ENCODE measurements at places on chromosomes 12 and 14.

GRCh38 chr14:40694023-40694422, 912.7 kb upstream of the LRFN5 start:
- no peak for DNase-seq

DNA sequence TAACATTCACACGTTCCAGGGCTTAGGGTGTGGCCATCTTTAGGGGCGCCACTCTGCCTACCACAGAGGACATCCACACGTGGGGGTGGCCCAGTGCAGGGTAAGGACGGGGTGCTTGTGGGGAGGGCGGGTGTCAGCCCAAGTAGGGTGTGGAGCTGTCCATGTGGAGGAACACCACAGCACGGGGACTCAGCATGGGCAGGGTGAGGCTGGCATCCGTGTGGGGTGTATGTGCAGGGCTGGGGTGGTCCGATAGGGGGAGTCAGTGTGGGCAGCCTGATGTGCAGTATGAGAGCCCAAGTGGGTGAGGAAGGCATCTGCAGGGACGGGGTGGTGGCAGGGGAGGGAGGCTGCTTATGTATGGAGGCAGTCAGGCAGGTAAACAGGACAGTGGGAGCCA, 17.7 kb downstream of the PSMC1 start:
- DNase-seq, result no peak

DNA sequence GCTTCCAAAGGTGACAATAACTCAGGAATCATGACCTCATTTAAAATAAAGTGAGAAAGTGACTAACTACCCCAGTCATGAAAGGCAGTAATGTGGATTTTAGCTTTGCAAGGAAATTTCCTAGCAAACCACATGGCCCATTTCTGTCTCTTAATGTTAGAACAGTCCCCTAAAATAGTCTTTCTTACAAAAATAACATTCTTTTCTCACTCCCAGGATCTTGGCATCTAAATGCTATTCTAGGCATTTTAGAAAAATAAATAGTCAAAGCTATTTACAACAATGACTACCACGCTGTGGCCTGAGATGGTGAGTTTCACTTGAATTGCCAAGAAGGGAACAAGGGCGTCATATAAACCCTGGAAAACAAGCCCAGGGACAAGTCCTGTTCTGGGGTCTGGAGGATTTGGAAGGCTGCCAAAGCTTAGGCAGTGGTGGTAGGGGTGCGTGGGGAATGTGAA, 101.2 kb upstream of the CCDC175 start:
- no peak for DNase-seq

DNA sequence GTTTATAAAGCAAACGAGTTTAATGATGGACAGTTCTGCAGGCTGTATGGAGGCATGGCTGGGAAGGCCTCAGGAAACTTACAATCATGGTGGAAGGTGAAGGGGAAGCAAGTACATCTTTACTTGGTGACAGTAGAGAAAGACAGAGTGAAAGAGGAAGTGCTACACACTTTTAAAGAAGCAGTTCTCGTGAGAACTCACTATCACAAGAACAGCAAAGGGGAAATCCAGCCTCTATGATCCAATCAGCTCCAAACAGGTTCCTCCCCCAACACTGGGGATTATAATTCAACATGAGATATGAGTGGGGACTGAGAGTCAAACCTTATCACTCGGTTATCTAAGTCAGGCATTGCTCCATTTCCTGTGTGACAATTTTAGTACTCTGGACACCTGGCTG, 189.9 kb upstream of the CNTN1 start:
- no peak for DNase-seq

- DNase-seq, result no peak
Observed at GRCh38 chr12:68131867-68132414, 27.6 kb downstream of the IFNG start.

- DNase-seq, result no peak
Observed at GRCh38 chr12:109763201-109763841, 49.7 kb downstream of the FAM222A start.

DNA sequence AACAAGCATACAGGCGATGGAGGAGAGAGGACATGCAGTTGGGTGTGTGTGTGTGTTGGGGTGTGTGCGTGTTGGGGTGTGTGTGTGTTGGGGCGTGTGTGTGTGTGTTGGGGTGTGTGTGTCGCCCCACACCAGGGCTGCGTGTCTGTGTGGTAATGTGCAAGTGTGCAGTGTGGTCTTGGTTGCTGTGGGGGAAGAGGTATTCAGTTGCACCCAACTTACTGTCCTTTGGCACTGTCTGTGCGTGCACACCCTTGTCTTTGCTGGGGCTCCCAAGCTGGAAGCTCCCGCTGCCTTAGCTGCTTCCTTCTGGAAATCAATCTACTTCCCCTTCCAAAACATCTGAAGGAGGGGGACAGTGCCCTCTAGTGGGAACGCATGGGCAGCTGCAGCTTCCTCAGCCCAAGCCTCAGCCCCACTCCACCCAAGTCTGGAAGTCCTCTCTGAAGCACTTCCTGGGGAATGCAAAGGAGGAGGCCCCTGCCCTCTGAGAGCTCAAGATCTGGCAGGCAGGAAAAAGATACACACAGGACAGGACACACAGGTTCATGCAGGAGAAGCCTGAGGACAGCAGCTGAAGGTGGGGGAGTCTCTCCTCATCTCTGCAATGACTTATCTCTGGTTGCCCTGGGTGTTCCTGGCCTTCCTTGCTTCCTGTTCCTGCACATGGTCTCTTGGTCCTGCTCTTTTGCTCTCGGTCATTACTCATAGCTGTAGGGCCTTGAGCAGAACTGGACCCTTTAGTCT, 13.1 kb downstream of the ASIC1 start:
- DNase-seq, result peak; percentile 73

- DNase-seq, result no peak
Observed at GRCh38 chr12:125329239-125330102, 264.2 kb downstream of the AACS start.

- no peak for DNase-seq
Observed at GRCh38 chr12:65830305-65830704, 6.0 kb downstream of the HMGA2 start.

- DNase-seq, result no peak
Observed at GRCh38 chr14:79417961-79418360, 793.3 kb downstream of the DIO2 start.

DNA sequence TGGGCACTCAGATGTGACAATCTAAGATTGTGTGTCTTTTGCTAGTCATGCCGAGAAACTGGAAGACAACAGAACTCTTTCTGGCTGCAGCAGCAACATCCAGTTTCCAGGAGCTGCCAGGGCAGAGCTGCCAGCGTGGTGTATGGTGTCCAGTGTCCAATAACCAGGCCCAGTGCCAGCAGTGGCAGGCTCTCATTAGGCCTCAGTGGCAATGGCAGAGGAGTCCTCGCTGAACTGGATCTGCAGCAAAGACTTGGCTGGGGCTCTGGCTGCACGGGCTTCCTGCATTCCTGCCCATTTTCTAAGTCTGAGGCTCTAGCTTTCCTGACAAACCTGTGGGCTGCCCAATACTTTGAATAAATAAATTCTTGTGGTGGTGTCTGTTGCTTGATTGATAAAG, 26.2 kb upstream of the PPM1A start:
- DNase-seq, result no peak

DNA sequence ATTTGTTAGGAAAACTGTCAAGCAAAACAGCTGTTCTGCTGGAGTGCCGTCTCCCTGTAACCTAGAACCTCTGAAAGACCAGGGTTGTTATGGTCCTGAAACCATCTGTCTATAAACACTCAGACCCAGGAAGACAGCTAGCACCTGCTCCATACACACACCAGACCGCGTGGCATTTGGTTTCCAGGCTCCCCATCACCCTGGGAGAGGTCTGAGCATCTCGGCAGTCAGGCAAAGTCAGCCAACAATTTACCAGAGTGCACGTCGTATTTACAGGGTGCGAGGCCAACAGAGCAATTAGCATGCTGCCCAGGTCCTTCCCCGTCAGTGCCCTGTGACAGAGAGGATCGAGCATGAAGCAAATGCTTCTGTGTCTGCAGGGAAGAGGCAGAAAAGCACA, 272.5 kb downstream of the SLC15A4 start:
- DNase-seq, result no peak

GRCh38 chr12:72957454-72957853, 685.3 kb downstream of the TRHDE start:
- DNase-seq, result no peak

- DNase-seq, result no peak
Observed at GRCh38 chr12:120100630-120101029, 15.9 kb downstream of the RAB35 start.

DNA sequence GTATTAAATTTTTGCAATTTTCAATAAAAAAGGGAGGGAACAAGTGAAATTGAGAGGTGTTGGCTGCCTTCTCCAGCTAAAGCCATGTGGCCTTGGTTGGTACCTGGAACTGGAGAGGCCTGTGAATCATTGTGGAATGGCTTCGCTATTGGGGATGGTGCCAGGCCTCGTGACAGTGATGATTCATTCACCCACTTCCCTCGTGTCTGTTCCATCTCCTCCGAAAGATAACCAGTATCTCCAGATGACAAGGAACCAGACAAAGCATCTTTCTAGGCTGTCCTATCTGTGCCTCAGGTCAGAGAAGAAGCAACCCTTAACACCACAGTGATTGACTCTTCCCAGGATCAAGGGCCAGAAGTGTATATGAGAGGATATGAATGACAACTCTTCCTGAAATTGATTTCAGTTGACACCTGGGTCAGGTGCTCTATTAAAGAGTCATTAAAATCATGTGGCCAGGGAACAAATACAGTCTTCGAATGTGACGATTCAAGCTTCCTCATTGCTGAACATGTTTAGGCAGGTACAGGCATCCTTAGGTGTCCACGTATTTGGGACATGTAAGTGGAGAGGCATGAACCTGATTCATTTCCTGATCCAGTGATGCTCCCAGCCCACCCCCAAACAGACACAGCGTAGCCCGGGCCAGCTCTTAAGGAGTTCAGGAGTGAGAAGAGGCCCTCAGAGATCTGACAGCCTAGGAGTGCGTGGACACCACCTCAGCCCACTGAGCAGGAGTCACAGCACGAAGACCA, at the start of gene RNASE7:
Gene RNASE7 (plus strand): TSS at position 687 of the 758 bp plus-strand sequence. CDS start 631 bp downstream, outside the sequence.
- no peak for DNase-seq

DNA sequence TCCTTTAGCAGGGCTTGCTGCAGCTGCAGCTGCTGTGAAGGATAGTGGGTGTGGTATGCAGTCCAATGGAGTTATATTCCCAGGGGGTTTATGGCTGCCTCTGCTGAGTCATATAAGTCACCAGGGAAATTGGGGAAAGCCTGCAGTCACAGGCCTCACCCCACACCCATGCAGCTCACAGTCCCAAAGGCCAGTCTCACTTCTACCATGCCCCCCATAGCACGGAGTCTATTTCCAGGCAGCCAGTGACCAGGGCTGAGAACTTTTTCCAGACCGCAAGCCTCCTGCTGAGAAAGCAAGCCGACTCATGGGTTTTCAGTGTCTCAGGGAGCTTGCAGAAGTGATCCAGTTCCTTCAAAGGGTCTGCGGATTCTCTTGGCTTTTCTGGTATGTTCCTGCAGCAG, 322.4 kb upstream of the CLEC14A start:
- no peak for DNase-seq

DNA sequence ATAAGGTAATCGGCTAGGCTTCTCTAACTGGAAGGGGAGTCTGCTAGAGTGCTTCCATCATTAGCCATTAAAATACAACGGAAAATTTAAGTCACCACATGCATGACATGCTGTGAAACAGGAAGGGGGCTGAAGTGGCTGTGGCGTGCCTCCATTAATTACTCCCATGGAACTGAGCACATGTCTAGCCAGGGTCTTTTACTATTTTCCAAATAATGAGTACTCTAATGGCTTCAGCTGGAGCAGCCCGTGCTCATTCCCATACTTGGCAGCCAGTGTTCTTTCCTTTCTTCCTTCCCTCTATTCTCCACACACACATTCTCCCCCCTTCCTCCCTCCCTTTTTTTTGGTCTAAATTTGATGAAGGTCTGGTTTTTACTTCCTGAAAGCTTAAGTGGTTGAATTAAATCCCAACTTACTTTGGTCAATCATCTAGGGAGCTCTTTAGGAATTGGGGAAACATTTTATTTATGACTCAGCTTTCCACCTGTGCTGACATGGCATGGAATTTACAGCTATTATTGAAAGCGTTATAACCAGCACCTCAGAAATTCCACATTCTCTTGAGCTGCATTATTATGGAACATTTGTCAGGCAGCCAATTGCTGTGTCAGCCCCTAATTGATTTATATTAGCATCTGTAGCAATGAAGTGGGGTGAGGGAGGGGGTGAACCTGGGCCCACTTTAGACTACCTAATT, 72.3 kb downstream of the LRIG3 start:
- DNase-seq, result no peak

GRCh38 chr12:43292699-43293098, 259.3 kb downstream of the ADAMTS20 start:
- DNase-seq, result no peak

- no peak for DNase-seq
Observed at GRCh38 chr12:6369916-6370575, 5.3 kb downstream of the SCNN1A start.

GRCh38 chr12:49783917-49784676, 42.7 kb downstream of the TMBIM6 start:
- no peak for DNase-seq

DNA sequence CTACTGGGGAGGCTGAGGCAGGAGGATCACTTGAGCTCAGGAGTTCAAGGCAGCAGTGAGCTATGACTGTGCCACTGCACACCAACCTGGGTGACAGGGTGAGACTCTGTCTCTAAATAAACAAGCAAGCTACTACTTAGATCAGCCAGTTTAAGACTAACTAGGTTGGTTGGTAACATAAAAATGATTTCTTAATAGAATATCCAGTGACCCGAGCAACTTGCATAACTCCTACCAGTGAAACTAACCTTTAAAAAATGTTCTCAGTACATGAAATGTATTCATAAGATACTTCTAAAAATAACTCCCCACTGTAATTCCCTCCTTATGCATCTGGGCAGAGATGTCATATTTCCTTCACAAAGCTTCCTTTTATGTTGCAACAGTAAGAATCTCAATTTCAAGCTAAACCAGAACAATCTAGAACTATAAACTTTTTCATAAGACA, 15.9 kb downstream of the TAOK3 start:
- no peak for DNase-seq

GRCh38 chr12:124992874-124993625, 395 bp upstream of the BRI3BP start:
- DNase-seq, result peak; percentile 89

GRCh38 chr12:104991565-104992128, 5.5 kb downstream of the NOPCHAP1 start:
- DNase-seq, result no peak

- no peak for DNase-seq
Observed at GRCh38 chr12:79857675-79858074, 77.2 kb downstream of the PPP1R12A start.

- no peak for DNase-seq
Observed at GRCh38 chr14:66005900-66006434, 480.2 kb upstream of the CCDC196 start.

- no peak for DNase-seq
Observed at GRCh38 chr12:42584651-42585111, 4.9 kb downstream of the PRICKLE1 start.

DNA sequence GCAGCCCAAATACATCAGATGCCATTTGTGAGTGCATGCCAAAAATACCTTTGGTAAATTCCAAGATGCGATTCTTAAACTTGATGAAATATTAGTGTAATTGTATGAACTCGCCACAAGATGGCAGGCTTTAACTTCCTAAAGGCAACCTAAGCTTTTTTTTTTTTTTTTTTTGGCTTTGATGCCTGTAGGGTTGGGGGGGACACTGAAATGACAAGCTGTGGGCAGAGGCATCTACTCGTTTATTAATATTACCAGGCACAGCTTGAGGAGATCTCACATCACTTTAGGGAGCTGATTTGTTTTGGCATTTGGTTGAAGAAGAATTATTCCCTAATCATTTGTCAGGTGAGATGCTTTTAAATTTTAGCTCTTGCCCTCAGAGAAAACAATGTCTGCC, 126.7 kb upstream of the CCDC196 start:
- peak; percentile 22 for DNase-seq
